Hepatic stellate cell (primary cell): ENCODE measurements at places on chromosomes 11 and 22.

GRCh38 chr11:61305417-61305816 lies 10.3 kb upstream of the VWCE start:
- DNase-seq, result no peak

- DNase-seq, result peak; percentile 15
These were observed 324.3 kb downstream of the DYNC2H1 start for GRCh38 chr11:103433386-103434072.

- no peak for DNase-seq
These were observed 39.4 kb downstream of the SWAP70 start for GRCh38 chr11:9703280-9703679.

GRCh38 chr11:128848815-128849455 lies 18.2 kb downstream of the KCNJ1 start:
- DNase-seq, result peak; percentile 29

DNA sequence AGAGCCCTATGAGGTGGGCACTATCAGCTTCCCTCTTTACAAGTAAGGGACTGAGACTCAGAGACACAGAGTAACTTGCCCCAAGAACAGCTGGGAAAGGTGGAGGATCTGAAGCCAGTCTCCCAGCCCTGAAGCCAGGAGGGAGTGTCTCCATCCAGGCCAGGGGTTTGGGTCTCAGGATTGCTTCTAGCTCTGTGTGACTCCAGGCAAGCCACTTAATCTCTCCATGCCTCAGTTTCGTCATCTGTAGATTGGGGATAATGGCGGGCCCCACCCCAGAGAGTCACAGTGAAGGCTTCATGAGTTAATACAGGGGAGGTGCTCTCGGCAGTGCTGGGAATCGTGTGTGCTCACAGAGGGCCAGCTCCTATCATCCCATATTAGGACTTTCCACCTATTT lies 10.5 kb downstream of the MAP4K2 start:
- DNase-seq, result no peak

GRCh38 chr11:48019217-48019584 lies 38.8 kb downstream of the PTPRJ start:
- DNase-seq, result no peak

DNA sequence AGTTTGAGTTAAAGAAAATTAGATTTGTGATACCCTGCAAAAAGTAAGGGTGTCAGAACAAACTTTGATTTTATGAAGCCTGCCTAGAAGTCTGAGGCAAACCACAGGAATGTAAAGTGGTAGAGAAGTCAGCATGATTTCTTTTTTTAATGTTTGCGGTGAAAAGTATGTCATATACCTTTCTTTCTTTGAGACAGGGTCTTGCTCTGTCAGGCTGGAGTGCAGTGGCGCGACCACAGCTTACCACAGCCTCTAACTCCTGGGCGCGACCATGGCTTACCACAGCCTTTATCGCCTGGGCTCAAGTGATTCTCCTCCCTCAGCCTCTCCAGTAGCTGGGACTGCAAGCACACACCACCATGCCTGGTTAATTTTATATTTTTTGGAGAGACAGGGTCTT lies 4.7 kb downstream of the API5 start:
- no peak for DNase-seq

GRCh38 chr11:30619767-30620166 lies 33.6 kb upstream of the MPPED2 start:
- no peak for DNase-seq

DNA sequence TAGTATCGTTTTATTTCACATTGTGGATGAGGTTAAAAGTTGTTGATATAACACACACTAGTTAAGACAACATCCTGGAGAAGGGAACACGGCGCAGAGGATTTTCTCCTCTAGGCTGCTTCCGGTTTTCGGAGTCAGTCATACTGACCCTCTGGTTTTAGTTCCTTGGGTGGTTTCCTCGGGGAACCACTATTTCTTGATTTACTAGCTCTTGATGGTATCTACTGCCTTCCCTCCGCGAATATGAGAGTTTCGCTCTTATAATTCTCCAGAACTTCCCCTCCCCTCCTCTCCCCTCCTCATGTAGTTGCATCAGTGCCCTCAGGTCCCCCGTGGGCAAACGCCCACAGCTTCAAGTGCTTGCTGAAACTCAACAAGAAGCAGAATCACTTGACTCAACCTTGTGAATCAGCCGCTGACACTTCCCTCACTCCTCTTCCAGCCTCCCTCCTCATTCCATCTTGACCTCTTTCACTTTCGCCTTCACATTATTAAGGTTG lies 15.9 kb upstream of the APOBEC3A start:
- DNase-seq, result no peak

GRCh38 chr22:39219071-39220039 lies 25.4 kb downstream of the PDGFB start:
- DNase-seq, result no peak
